ENCODE measurements at places on chromosomes 13 and 19.

GRCh38 chr19:2802826-2803225 is 16.8 kb upstream of the ZNF554 start:
- no peak for DNase-seq

DNA sequence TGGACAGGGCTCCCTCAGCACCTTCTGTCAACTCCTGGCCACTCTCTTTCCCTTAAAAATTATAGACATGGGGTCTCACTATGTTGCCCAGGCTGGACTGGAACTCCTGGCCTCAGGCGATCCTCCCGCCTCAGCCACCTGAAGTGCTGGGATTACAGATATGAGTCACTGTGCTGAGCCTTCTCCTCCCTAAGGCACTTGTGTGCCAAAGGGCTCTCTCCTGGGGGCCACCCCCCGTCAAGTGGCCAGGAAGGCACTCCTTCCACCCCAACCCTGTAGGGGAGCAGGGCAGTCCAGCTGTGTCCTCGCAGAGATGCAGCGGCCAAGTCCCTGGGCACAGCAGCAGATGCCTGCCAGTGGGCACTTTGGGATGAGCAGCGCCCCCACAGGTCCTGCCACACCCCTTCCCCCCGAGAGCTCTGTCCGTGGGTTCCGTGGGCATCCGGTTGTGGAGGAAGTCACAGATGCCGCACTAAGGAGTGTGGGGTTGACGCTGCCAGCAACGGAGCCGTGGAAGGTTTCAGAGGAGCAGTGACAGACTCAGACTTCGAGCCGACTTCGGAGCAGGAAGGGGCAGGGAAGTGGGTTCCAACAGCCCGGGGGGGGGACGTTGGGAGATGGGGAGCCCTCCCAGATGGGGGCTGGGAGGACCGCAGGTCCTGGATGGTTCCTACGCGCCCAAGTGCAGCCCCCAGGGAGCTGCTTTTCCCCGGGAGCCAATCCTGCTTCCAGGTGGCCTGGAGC is 3.3 kb upstream of the UQCR11 start:
- DNase-seq: no peak

- no peak for DNase-seq
Measured at GRCh38 chr13:94666065-94666464, 46.3 kb downstream of the SOX21 start.

DNA sequence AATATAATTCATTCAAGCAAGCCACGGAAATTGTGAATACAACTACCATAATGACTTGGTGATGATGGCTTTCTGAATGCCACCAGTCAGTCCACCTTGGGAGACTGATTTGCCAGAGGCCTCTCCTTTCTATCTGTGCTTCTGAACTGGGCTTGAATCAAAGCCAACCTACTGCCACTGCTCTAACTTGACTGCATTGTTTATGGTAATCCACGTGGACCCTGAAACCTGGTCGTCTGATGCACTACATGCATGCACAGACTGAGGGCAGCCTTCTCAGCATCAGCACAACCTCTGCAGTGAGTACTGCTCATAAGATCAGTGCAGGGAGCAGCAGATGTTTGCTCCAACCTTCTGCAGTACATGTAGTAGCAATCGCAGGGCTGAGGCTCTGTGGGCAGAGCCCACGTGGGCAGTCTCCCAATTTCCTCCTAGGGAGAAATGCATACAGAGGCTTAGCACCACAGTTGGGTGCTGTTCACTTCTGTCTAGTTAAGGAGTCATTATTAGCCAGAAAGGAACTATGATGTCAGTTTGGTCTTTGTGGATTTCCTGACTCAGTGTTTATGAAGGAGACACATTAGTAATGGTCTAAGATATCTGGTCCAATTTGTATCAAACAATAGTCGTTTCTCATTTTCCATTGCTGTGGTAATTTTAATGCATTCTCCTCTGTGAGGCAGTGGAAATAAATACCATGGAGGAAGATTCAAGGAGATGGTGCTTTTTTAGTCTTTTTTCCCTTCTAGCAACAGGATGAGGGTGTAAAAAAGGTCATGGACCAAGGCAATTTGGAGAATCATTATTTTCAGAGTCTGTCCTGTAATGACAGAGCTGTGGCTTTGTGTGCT is 82.5 kb downstream of the AKAP11 start:
- no peak for DNase-seq

DNA sequence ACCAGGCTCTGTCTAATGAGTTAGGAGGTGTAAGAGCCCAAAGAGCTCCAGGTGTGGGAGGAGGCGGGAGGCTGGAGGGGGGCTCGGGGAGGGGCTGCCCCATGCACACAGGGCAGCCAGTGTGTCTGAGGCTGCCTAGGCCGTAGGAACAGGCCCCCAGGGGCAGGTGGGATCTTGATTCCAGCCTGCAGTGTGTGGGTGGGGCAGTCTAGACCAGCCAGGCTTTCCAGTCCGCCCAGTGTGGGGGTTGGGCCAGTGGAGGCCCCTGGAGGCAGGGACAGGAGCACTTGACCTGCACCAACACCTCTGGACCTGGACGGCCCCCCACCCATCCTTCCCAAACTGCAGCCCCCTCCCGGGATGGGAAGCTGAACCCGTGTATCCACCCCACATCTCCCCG is 5.4 kb upstream of the CAMSAP3 start:
- DNase-seq: no peak

DNA sequence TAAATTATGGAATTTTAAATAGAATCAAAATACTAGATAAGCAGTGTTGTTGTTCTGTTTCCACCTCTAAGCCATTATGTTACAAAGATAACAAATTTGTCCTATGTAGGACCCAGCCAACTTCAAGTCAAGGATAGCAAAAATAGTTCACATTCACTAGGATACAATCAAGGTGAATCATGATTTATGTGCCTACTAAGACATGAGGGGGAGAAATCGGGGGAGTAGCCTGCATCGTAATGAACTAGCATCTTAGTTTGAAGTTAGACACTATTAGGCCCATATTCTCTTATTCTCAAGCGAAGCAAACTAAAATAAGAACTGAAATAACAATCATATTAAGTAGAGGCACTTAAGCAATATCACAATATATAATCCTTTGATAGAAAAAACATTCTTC is 779.4 kb upstream of the PCDH9 start:
- no peak for DNase-seq

GRCh38 chr13:34863360-34864135 is 78.5 kb upstream of the NBEA start:
- no peak for DNase-seq

All from stimulated activated CD8-positive, alpha-beta memory T cell treated with anti-CD3 and anti-CD28 coated beads, Interleukin-7, amount 100 ng/mL, for 1 hour (primary cell).